Retinal pigment epithelial cell (primary cell): ENCODE measurements at places on chromosomes 3 and 15.

DNA sequence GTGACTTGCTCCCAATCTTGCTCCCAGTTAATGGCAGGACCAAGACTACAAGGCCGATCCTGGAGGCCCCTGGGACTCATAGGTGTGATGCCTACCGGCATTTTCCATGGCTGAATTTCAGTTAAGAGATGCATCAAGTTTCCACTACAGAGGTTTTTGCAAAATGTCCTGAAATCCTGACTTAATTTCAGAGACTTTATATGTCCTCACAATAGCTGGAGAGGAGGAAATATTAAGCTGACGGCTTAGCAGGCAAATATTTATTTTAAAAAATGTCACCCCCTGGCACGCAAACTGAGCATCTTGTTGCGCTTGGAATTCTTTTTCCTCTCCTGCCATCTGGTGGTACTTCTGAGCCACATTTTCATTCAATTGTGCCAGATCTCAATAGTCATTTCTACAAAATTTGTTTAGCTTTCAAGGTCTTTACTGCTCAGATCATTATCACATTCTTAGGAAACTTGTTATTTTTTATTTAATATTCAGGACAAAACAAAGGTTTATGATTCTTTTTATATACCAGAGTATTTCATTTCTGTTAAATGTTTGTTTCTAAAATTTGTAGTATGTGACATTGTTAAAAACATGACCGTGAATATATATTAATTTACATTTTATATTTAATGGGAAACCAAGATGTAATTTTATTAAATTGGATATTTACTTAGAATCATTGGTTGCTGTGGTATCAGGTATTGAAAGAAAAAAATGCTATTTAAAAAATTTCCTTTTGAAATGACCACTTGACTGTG is 189.2 kb upstream of the THRB start:
- DNase-seq: no peak

- DNase-seq: no peak
These were observed 8.6 kb downstream of the KLHL25 start for GRCh38 chr15:85785887-85786780.

GRCh38 chr15:94131875-94132274 is 99.5 kb upstream of the MCTP2 start:
- no peak for DNase-seq

GRCh38 chr3:185656321-185656840 is 70.3 kb downstream of the SENP2 start:
- DNase-seq: peak; percentile 86

- no peak for DNase-seq
These were observed 41.2 kb downstream of the ADIPOQ start for GRCh38 chr3:186883686-186884058.

- DNase-seq: no peak
These were observed 727 bp downstream of the NSMCE3 start for GRCh38 chr15:29268706-29269484.

- no peak for DNase-seq
These were observed 55.4 kb downstream of the ASTE1 start for GRCh38 chr3:130971208-130971607.

- no peak for DNase-seq
These were observed 111.9 kb upstream of the TSC22D2 start for GRCh38 chr3:150296123-150296735.

DNA sequence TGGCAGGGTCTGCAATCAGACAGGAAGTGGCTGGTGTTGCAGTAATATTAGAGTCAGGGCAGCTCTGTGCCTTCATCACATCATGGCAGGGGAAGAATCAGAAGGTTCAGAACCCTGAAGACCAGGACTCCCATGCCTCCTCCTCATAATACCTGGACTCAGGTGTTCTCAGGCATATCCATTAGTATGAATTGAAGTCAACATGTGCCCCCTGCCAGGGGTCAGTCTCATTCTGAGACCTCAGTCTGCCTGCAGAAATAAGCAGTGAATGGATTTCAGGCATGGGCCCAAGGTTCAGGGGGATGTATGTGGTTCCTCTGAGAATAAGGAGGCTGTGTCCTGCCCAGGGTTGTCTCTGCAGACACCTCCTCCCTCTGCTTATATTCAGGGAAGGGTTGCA is 74.2 kb downstream of the SPSB4 start:
- no peak for DNase-seq

GRCh38 chr3:175741951-175742350 is 882.8 kb downstream of the NAALADL2 start:
- DNase-seq: no peak

DNA sequence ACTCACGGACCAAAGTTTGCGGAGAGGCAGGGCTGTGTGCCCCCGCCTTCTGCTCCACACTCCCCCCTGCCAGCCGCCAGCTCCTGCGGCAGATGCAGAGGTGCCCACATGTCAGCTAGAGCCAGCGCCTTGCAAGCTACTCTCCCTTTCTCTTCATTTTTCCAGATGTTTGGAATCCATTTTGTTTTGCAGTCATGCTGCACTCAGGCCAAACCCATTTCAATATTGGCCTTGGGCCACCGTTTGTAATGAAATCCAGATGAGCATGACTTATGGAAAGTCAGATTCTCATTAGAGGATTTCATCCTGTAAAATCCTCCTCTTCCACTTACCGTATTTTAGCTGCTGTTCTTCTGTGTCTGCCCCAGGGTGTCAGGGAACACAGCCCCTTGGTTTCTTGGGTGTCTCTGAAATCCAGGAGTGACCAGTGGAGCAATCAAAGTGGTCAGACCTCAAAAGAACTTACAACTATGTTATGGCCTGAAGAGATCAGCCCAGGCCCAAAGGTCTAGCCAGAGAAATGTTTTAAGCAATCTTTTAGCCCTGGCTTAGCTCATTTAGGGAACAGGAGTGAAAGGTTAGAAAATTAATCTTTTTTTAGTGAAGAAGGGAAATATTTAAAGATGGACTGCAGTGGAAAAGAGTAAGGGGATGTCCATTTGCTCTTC is 65.8 kb downstream of the AAGAB start:
- no peak for DNase-seq

DNA sequence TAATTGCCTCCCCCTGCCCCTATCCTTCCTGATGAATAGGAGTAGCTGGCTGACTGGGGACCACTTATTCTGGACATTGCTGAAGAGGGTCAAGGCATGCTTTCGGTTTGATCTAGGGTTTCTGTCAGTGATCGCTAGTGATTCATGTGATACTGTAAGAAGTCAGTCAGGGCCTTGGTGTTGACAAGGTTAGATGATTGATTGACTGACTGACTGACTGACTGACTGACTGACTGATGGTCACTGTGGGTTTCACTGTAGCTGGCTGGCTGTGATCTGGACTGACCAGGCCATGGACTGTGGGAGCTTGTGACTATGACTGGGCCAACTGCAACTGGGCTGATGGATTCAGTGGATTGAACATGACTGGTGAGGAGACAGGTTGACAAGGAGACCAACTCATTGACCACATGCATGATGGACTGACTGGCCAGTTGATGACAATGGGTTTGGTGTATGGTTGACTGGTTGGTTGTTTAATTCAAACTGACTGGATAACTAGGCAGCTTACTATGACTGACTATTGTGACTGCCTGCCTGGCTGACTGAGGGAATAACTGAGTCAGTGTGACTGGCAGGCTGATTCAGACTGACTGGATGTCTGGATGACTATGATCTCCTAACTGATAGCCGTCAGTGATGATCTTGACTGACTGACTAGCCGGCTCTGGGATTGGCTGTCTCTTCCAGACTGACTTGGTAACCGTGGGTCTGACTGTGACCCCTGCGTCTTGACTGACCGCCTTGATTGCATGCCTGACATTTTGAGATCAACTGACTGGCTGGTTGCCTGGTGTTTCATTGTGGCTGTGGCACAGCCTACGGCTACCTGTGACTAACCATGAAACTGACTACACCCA is 509.9 kb downstream of the SHQ1 start:
- no peak for DNase-seq

- DNase-seq: no peak
These were observed 105.0 kb downstream of the EDEM1 start for GRCh38 chr3:5292512-5292911.

GRCh38 chr3:15753056-15753710 is 44.6 kb downstream of the ANKRD28 start:
- DNase-seq: no peak

- no peak for DNase-seq
These were observed 28.2 kb downstream of the ARIH1 start for GRCh38 chr15:72502220-72502809.

DNA sequence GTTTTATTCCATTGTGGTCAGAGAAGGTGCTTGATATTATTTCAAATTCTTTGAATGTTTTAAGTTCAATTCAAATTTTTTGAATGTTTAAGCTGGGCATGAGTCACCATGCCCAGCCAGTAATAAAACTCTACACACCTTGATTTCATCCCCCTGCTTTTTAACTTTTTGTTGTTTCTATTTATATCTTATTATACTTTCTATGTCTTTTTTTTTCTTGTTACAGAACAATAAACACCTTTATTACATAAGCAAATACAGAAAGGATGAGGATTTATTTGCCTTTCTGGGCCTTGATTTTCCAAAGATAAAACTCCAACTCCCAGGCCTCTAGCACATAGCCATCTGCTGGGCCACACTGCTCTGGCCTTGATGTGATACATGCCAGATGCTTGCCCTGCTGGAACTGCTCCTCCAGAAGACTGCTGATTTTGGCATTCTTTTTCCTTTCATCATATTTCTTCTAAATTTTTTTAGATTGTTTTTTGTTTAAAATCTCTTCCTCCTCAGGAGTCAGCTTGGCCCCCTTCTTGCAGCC is 14.0 kb downstream of the DNAH12 start:
- no peak for DNase-seq

- DNase-seq: no peak
These were observed 82.0 kb downstream of the LIPC start for GRCh38 chr15:58513726-58514336.

GRCh38 chr15:42549741-42550392 is 1.2 kb downstream of the HAUS2 start:
- no peak for DNase-seq

GRCh38 chr3:154616298-154616697 is 186.3 kb upstream of the GPR149 start:
- DNase-seq: no peak

DNA sequence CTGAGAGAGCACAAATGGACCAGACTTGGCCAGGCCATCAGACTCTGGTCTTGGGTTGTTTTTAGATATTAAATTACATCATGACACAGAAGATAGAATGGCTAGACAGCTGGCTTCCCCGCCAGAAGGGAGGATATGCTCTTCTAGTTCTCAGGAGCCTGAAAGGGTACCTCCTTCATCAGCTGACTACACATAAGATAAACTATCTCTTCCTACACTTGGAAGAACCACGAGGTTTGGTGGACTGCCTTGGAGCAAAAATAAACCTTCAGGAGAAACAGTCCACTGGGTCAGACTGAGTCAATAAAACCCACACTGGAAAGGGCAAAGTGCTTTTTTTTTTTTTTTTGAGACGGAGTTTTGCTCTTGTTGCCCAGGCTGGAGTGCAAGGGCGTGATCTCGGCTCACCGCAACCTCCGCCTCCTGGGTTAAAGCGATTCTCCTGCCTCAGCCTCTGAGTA is 26.3 kb upstream of the DYNC1LI1 start:
- no peak for DNase-seq

- DNase-seq: no peak
These were observed 50.1 kb downstream of the UBE2E2 start for GRCh38 chr3:23253214-23253613.

GRCh38 chr3:156535162-156535627 is 19.7 kb downstream of the SSR3 start:
- peak; percentile 91 for DNase-seq

- DNase-seq: no peak
These were observed 51.6 kb upstream of the CMTM7 start for GRCh38 chr3:32340039-32340438.

- no peak for DNase-seq
These were observed 82.8 kb downstream of the SEC22A start for GRCh38 chr3:123284399-123285010.

GRCh38 chr15:99712415-99712814 is 20.8 kb downstream of the LYSMD4 start:
- DNase-seq: no peak

GRCh38 chr15:91944331-91944730 is 90.8 kb downstream of the SLCO3A1 start:
- no peak for DNase-seq

DNA sequence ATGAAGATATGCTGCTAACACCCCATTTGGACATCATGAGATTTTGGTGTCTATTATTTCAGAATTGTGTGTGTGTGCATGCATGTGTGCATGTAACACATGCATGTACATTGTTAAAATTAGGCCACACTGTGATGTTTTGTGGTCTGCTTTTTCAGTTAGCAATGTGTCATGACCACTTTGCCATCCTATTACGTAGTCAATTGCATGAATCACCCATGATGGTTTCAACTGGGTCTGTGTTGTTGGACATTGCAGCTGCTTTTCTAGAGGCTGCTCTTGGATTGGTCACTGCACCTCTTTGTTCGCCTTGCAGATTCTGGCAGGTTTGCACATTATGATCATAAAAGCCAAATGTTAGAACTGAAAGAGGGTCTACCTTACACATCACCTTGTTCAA is 101.0 kb upstream of the THBS1 start:
- no peak for DNase-seq

DNA sequence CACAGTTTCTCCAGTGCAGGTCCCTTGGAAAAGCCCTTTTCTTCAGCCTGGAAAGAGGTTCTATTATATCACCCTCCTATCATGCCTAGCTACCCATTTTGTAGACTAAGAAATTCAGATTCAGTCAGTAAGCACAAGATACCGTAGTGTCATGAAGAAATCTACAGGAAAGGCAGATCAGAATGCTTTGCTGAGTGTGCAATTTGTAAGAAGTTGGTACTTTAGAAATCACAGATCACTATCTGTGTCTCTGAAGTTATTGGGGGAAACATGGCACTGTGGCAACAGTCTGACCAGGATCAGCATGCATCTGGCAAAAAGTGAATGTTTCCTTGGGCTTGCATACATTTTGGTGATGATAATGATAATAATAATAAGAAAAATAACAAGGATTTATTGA is 531.8 kb downstream of the EPHB1 start:
- no peak for DNase-seq

GRCh38 chr3:126406389-126407296 is 11.9 kb downstream of the CFAP100 start:
- DNase-seq: no peak

DNA sequence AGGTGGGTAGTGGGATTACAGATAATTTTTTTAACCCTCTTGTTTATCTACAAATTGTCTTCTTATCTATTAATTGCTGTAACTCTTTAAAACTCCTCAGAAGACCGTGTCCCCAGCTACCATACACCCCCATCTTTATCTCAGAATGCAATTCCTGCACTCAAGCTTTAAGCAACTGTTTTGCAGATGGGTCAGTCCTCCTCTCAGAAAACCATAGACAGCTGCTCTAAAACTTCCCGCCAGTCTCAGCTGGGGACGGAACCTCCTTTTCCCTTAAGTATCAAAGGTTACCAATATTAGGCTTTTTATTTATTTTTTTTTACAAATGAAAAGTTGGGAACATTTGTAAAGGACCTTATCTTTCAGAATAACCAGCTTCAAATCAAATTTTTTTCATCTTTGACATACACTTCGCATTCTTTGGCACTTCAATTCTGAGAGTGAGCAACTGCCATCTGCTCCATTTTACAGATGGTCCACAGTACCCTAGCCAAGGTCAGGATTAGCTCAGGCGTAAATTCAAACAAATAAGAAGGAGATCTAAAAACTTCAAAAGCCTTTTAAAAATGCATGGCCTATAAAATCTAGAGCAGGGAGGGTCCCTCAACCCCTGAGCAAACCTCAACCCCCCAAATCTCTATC is 1.3 kb downstream of the GATM start:
- DNase-seq: no peak

GRCh38 chr3:57152151-57153143 is 12.7 kb downstream of the IL17RD start:
- DNase-seq: no peak
